Smooth muscle cell of bladder (primary cell): ENCODE measurements at places on chromosomes 3 and 15. TPM values are rescaled to one million over a fixed set of nuclear protein-coding genes. Genes with fewer than 3 reads are reported as not detected.

The PAK6 gene
- total RNA-seq = not detected in 2 replicates

The SRPRB gene
- 103 and 108 TPM in 2 replicates for total RNA-seq

The IQCH gene
- 3.2 and 3.3 TPM in 2 replicates for total RNA-seq

The ADCY5 gene
- total RNA-seq = 0.28 and 0.46 TPM in 2 replicates

The FAM81A gene
- under 0.01 and 0.18 TPM in 2 replicates for total RNA-seq

The HES1 gene
- 3.3 and 5.5 TPM in 2 replicates for total RNA-seq

The BCL2A1 gene
- 2.7 and 9.3 TPM in 2 replicates for total RNA-seq

The NR1I2 gene
- not detected in 2 replicates for total RNA-seq

The DAPK2 gene
- 1.3 and 1.5 TPM in 2 replicates for total RNA-seq

The ZNF860 gene
- 0.28 TPM in 2 replicates for total RNA-seq

The IMPG2 gene
- 0.14 and 0.18 TPM in 2 replicates for total RNA-seq

The OR5K2 gene
- total RNA-seq = not detected in 2 replicates

The FGD5 gene
- 0.14 and 0.37 TPM in 2 replicates for total RNA-seq

The CTXN2 gene
- not detected in 2 replicates for total RNA-seq

The SLC27A2 gene
- 0.85 and 0.92 TPM in 2 replicates for total RNA-seq

The SNX22 gene
- 0.14 and 0.18 TPM in 2 replicates for total RNA-seq

The NRROS gene
- 0.28 and 0.46 TPM in 2 replicates for total RNA-seq

The IL17RD gene
- 1.1 and 2.0 TPM in 2 replicates for total RNA-seq

The PDIA3 gene
- total RNA-seq = 135 and 192 TPM in 2 replicates

The TICRR gene
- 0.28 and 0.92 TPM in 2 replicates for total RNA-seq

The TTLL13 gene
- 0.09 and 0.14 TPM in 2 replicates for total RNA-seq

The UCN2 gene
- total RNA-seq = 0.83 and 1.00 TPM in 2 replicates

The LDHAL6B gene
- not detected in 2 replicates for total RNA-seq

The ACAN gene
- total RNA-seq = 0.28 and 0.92 TPM in 2 replicates

The HTR3E gene
- total RNA-seq = not detected in 2 replicates

The CATSPER2 gene
- 0.37 and 0.43 TPM in 2 replicates for total RNA-seq

The C3orf33 gene
- total RNA-seq = 2.4 and 3.0 TPM in 2 replicates

The ERICH6 gene
- under 0.01 TPM in 1 of 2 replicates, not detected in the other for total RNA-seq

The PDIA5 gene
- 49.1 and 60.2 TPM in 2 replicates for total RNA-seq

The CCNDBP1 gene
- 54.5 and 56.8 TPM in 2 replicates for total RNA-seq

The STT3B gene
- total RNA-seq = 162 and 186 TPM in 2 replicates

The FEZF2 gene
- total RNA-seq = not detected in 2 replicates

The ZNF660 gene
- 2.1 and 2.6 TPM in 2 replicates for total RNA-seq

The PROK2 gene
- not detected in 2 replicates for total RNA-seq

The INO80 gene
- 16.2 and 18.3 TPM in 2 replicates for total RNA-seq

The C2CD4B gene
- 0.28 TPM in 1 of 2 replicates, not detected in the other for total RNA-seq

The BOC gene
- 8.4 and 8.7 TPM in 2 replicates for total RNA-seq

The RAD18 gene
- 4.3 and 4.6 TPM in 2 replicates for total RNA-seq

The ELL3 gene
- 3.9 and 6.8 TPM in 2 replicates for total RNA-seq

The BTLA gene
- under 0.01 TPM in 1 of 2 replicates, not detected in the other for total RNA-seq

The FSD2 gene
- not detected in 2 replicates for total RNA-seq

The DRD3 gene
- not detected in 2 replicates for total RNA-seq

The ISL2 gene
- 0.37 and 0.71 TPM in 2 replicates for total RNA-seq

The NMD3 gene
- 57.3 and 77.0 TPM in 2 replicates for total RNA-seq
